Liver (tissue), 10 donors: ENCODE measurements at places on chromosomes 5 and 9.

DNA sequence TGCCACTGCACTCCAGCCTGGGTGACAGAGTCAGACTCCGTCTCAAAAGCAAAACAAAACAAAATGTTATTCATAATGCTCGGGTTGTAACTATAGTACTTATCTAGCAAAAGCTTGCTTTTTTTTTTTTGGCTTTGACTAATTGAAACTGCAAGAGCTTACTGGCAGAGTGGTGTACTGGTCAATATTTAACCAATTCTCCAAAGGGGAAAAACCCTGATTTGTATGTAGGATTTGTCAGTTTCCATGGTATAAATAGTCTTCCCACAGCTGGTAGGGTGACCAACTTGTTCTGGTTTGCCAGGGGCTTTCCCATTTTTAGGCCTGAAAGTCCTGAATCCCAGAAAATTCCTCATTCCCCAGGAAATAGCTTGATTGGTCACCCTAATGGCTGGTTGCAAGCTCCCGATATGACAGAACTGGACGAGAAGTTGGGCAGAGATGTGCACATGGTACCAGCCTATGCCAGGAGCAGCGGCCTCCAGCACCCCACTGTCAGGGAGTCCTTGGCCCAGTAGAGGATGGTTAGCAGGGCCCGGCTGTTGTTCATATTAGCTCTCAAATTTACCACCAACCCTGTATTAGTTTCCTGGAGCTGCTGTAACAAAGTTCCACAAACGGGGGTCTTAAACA, 58.0 kb downstream of the FXN start:
- H3K27me3 ChIP-seq: no peaks in the 10 kb centered on the region
- DNase-seq: no peak
- no peaks in the 10 kb centered on the region for H3K36me3 ChIP-seq
- peak overlapping the region; percentile 68 for H3K27ac ChIP-seq
- H3K4me3 ChIP-seq: no peak overlapping the region

DNA sequence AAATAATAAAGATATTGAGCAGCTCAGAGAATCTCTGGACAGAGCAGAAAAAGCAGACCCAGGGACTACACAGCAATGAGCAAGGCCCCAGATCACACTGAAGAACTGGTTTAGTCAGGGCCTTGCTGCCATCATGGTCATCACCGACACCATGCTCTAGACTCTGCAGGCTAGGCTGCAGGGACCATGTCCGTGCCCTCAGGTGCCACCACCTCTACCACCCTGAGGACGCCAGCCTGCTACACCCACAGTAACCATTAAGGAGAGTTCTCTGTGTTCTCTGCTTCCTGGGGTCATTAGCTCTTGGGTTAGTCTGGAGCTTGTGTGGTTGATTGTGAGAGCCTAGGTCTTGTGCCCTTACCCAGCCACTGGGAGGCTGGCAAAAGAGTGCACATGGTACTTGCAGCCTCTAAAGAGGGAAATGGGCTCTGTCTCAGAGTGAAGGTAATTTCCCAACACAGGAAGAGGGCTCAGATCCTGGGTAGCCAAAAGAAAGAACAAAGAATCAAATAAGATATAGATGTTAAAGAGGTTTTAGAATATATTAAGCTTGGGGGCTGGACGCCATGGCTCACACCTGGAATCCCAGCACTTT, 31.9 kb upstream of the JADE2 start:
- H3K36me3 ChIP-seq: no peaks in the 10 kb centered on the region
- no peaks in the 10 kb centered on the region for H3K27me3 ChIP-seq
- no peak overlapping the region for H3K27ac ChIP-seq
- H3K4me3 ChIP-seq: no peak overlapping the region

DNA sequence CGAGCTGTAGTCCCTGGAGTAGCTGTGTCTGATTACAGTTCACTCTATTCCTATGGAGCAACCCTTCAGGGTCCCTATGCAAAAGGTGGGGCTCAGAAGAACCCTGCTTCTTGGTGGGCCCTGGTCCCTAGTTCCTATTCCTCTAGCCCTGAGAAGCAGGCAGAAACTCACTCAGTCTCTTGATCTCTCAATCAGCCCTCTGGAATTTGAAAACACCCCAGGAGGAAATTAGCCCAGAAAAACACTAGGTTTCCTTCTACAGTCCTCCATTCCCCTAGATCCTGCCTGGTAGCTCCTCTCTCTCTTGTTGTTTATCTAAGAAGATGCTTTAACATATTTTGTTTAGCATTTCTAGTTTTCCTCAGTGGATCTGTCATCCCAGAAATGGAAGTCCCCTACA, 7.6 kb downstream of the RGS3 start:
- no peaks in the 10 kb centered on the region for H3K27me3 ChIP-seq
- no peak overlapping the region for H3K4me3 ChIP-seq
- DNase-seq: no peak
- H3K27ac ChIP-seq: no peak overlapping the region
- H3K36me3 ChIP-seq: no peaks in the 10 kb centered on the region
- H3K4me1 ChIP-seq: no peaks in the 10 kb centered on the region

DNA sequence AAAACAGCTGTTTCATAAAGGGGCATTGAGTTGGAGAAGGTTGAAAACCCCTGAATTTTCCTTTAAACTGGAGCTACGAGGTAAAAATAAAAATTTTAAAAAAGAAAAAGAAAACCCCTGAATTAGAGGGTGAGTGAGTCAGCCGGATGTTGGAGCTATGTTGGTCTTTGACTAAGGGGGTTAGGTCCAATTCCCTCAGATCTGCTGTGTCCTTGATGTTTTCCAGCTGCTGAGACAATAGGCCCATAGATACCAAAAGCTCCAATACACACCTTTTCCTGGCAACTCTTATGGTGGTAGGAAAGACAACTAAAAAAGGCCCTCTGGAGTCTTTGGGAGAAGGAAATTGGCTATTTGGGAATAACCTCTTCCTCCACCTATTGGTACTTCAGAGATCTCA, 79.4 kb upstream of the SAP30L start:
- H3K27me3 ChIP-seq: no peaks in the 10 kb centered on the region
- H3K36me3 ChIP-seq: no peaks in the 10 kb centered on the region
- H3K4me1 ChIP-seq: no peaks in the 10 kb centered on the region
- no peak overlapping the region for H3K27ac ChIP-seq

GRCh38 chr5:141050622-141051520, at the start of gene PCDHB1:
PCDHB1 (plus strand) TSS chr5:141051374; CDS start chr5:141051471, 97 bp downstream.
- H3K27me3 ChIP-seq: no peaks in the 10 kb centered on the region
- H3K4me3 ChIP-seq: peak within 1 kb of the TSS; percentile 59
- H3K4me1 ChIP-seq: peaks cover 8% of the 10 kb centered on the region
- H3K36me3 ChIP-seq: no peaks in the 10 kb centered on the region
- no peak for DNase-seq

DNA sequence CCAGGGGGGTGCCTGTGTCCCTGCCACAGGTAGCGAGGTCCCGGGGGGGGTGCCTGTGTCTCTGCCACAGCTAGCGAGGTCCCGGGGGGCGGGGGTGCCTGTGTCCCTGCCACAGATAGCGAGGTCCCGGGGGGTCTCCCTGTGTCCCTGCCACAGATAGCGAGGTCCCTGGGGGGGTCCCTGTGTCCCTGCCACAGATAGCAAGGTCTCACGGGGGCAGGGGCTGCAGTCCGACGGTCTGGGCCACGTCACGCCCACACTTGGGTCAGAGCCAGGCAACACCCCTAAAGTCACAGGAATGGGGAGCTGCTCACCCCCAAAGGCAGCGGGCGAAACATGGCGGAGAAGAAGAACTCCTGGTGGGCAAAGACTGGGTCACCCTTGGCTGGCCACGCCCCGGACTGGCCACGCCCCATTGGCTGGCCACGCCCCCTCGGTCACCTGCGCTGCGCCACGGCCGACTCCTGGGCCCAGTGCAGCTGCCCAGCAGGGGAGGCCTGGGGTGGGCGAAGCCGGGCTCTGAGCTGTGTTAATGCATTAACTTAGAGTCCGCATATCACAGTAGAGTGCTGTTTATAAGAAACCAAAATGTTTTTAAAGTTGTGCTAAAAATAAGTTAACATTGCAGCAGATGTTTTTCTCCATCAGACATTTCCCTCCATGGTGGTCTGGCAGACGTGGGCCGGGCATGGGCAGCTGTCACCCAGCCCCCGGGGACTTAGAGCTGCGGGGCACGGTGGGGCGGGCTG, 7.0 kb downstream of the NOXA1 start:
- H3K4me1 ChIP-seq: no peaks in the 10 kb centered on the region
- no peak overlapping the region for H3K27ac ChIP-seq
- no peaks in the 10 kb centered on the region for H3K27me3 ChIP-seq
- H3K4me3 ChIP-seq: no peak overlapping the region
- no peak for DNase-seq
- H3K36me3 ChIP-seq: no peaks in the 10 kb centered on the region

DNA sequence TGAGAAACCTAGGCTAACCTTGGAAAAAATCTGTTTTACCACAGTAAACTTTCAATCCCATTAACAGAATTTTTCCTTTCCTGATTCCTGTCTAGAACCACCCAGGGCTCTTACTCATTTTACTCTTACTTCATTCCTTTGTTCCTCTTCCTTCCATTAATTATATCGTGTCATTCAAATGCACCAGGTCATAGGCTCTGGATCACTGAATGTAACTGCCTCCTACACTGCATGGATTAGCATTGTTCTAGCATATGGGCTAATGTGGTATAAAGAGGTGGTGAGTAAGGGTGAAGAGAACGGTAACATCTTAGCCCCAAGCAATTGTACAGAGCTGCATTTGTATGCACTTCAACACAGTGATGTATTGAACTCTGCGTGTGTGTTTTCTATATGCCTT, 49.5 kb upstream of the SPINK5 start:
- no peaks in the 10 kb centered on the region for H3K4me1 ChIP-seq
- DNase-seq: no peak
- H3K36me3 ChIP-seq: no peaks in the 10 kb centered on the region
- no peak overlapping the region for H3K27ac ChIP-seq
- H3K4me3 ChIP-seq: no peak overlapping the region

- no peaks in the 10 kb centered on the region for H3K36me3 ChIP-seq
- peak overlapping the region; percentile 57 for H3K4me3 ChIP-seq
- no peak for DNase-seq
- peak overlapping the region; percentile 90 for H3K27ac ChIP-seq
- no peaks in the 10 kb centered on the region for H3K27me3 ChIP-seq
Observed at GRCh38 chr5:10306806-10307205, 896 bp downstream of the CMBL start.

- DNase-seq: peak; percentile 89
- peak overlapping the region; percentile 78 for H3K27ac ChIP-seq
- H3K27me3 ChIP-seq: no peaks in the 10 kb centered on the region
- no peak overlapping the region for H3K4me3 ChIP-seq
Observed at GRCh38 chr9:89661956-89662717, 57.3 kb downstream of the GADD45G start.

- peaks cover under 1% of the 10 kb centered on the region for H3K36me3 ChIP-seq
- H3K27me3 ChIP-seq: no peaks in the 10 kb centered on the region
- H3K27ac ChIP-seq: no peak overlapping the region
- no peak overlapping the region for H3K4me3 ChIP-seq
- no peak for DNase-seq
Observed at GRCh38 chr9:133837627-133838597, 99.8 kb upstream of the SARDH start.

- no peak overlapping the region for H3K27ac ChIP-seq
- no peak for DNase-seq
- no peaks in the 10 kb centered on the region for H3K4me1 ChIP-seq
- H3K27me3 ChIP-seq: no peaks in the 10 kb centered on the region
- H3K4me3 ChIP-seq: no peak overlapping the region
Observed at GRCh38 chr9:120153258-120153657, 426.7 kb downstream of the CDK5RAP2 start.

DNA sequence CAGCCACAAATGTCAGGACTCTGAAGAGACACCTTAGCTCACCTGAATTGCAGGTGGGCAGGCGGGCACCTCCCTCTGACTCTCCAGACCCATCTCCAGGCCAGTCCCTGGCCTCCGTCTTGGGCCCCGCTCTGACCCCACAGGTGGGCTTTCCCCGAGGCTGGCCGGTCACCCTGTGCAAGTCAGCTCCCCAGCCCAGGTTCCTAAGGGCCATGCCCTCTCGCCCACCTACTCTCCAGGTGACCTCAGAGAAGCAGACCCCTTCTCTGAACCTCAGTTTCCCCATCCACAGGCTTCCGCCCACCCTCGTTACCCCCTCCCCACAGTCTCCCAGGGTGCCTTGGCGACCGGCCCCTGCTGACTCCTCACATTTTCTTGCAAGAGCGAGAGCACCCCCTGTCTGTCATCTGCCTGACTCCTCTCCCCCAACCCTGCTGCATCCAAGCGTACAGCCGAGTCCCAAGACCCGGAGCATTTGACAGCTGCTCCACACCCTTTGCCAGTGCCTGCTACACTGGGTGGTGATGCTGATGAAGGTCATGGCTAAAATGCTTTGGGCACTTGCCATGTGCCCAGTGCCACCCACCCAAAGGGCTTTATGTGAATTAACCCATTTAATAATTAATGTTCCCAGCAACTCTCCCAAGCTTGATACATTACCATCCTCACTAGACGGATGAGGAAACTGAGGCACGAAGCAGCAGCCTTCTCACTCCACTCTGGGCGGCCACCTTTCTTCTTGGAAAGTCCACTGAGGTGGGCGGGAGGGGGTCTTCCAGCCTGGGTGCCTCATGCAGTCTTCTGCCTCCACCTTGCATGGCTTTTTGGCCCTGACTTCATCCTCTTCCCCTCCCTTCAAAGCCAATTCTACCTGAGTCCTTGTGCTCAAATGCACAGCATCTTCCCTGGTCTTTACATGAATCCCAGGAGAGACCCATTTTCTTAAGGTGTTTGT, 51.1 kb upstream of the ORM1 start:
- no peaks in the 10 kb centered on the region for H3K4me1 ChIP-seq
- H3K4me3 ChIP-seq: no peak overlapping the region
- no peak overlapping the region for H3K27ac ChIP-seq
- no peak for DNase-seq
- H3K36me3 ChIP-seq: no peaks in the 10 kb centered on the region

DNA sequence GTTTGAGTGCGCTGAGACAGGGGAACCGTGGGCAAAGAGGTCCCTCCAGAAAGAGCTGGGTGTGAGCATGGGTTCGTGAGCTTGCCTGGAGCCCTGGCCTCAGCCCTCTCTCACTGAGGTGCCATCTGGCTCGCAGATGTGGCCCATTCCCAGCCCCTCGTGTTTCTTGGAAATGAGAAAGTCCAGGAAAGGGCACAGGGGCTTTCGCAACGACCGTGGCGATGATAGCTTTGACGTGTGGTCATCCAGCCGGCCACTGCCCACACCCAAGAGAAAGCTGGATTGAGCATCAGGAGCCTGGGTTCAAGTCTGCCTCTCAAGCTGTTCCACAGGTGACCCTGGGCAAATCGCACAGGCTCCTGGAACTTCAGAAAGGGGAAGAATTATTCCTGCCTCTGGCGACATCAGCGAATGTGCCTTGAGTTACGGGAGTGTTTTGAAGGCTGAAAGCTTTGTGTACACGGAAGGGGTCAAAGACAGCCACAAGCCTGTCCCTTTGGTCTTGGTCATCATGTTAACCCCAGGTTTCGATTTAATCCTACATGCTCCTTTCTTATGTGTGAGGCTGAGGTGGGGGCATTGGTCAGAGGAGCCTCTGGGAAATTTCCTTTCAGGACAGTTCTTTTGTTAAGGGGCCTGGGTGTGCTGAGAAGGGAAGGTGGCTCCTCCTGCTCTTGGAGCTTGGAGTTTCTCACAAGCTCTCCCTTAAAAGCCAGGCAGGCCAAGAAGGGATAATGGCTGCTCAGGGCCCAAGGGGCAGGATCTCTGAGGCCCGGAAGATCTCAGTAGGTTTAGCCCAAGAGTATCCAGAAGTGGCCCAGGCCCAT, 41.7 kb upstream of the IL17B start:
- no peak for DNase-seq
- H3K4me3 ChIP-seq: no peak overlapping the region
- peaks cover 6% of the 10 kb centered on the region for H3K4me1 ChIP-seq
- H3K27me3 ChIP-seq: no peaks in the 10 kb centered on the region
